ENCODE measurements at places on chromosomes 2 and 18.
A peak's percentile ranks its signal among the peaks of the same experiment; 100 is the strongest.

DNA sequence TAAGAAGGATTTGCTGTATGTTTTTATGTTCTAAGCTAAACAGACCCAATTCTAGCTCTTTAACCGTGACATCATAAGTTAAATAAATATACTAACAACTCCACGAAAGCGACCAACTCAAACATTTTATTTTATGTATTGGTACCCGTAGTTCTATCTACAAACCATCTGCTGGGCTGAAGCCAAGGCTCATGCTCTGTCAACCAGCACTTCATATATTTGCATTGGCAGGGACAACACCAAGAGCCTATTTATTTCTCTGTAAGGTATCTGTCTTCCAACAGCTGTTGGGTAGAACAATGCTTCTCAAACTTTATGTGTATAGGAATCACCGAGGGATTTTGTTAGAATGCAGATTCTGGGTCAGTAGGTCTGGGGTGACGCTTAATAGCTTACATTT, 64.5 kb downstream of the PID1 start:
- no peak for DNase-seq

DNA sequence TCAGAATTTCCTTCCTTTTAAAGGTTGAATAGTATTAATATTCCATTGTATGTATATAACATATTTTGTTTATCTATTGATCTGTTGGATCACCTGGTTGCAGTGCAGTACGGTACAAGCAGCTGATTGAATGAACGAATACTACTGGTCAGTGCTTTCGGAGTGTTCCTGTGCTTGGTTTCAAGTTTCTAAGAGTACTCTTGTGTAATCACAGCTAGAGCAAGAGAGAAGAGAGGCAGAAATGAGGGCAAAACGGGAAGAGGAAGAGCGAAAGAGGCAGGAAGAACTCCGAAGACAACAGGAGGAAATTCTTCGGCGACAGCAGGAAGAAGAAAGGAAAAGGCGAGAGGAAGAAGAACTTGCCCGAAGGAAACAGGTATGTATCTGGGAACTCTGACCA, 40.3 kb upstream of the KCNJ13 start:
- peak; percentile 1 for DNase-seq

DNA sequence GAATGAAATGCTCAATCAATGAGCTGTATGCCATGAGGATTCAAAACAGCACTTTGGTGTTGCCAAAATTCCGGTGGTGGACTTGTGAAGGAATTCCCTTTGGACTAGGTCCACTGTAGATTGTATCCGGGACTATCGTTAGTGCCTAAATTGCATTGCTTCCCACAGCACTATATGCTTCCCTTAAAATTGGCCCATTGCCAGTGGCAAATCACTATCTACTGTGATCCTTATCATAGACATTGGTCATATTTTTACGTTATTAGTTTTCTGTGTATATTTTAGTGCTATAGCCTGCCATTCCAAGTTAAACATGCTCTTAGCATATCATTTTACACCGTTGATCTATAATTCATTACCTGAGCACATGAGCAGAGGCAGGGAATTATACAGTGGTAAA, 1.7 kb downstream of the PJVK start:
- no peak for DNase-seq

GRCh38 chr2:22673529-22673928, 711.5 kb upstream of the KLHL29 start:
- no peak for DNase-seq

GRCh38 chr18:33596178-33596854, 18.3 kb downstream of the ASXL3 start:
- no peak for DNase-seq

DNA sequence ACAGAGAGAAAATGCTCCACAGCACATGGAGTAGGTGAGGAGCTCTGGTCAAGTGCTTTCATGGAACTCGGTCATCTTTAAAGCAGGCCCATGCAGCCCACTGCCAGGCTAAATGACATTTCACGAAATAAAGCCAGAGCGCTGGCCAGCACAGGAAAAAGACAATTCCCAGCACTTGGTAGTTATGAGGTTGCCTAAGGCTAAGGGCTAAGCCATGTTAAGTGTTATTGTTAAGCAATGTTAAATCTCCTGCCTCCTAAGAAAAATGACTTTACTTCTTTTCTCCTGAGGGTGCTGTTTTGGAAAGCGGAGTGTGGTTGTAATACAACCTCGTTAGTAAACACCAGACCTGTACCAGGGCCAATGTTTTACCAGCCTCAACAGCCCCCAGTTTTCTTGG, 125.9 kb upstream of the NRP2 start:
- no peak for DNase-seq

GRCh38 chr2:195094330-195094729, 562.7 kb upstream of the SLC39A10 start:
- no peak for DNase-seq

DNA sequence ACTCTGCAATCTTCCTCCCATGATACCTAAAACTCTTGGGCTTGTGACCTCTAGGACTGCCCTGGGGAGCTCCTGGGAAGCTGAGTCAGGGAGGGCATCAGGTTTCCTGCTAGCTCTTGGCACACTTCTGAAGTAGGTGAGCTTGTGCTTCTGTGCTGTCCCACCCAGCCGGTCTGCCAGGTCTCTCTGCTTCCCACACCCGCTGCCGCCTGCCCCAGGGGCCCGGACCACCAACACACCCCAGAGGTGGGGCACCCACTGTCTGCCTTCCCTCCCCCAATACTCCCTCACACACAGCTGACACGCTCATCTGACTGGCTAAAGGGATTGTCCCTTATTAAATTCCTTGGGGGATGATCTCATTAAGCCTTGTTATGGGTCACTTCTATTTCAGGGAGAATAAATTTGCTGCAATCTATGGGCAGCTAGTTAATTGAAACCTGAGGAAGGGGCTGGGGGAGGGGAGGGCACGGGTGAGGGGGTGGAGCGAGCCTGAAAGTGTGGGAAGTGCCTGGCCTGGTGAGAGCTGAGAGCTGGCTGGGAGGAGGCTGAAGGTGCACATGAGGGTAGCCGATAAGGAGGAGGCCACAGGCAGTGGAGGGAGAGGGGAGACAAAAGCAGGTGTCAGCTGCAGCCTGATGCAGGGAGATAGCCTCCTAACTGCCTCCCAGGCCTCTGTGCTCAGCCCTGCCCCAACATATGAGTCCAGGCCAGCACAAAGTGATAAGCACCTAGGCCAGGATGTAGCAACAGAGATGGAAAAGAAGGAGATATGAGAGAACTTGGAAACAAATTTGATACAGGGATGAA, 48.8 kb downstream of the HAUS1 start:
- no peak for DNase-seq

DNA sequence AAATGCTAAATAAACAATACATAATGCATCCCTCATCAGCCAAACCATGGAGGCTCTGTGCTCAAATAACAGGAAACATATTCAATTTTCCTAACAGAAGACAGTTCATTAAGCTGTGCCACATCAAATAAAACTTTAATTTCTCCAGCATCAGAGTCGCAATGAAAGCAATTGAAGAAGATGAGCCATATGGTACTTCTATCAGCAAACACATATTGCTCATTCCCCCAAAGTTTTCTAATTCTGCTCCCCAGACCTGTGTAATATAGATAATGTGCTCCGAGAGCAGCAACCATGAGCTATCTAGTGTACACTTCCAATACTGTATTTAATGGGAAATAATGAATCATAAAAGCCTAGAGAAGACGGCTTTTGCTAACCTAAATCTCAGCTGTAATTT, 263.2 kb downstream of the MEIS1 start:
- no peak for DNase-seq

- DNase-seq, result no peak
Measured at GRCh38 chr2:133760376-133760775, 192.1 kb upstream of the NCKAP5 start.

GRCh38 chr2:98634406-98635092, 26.2 kb downstream of the UNC50 start:
- DNase-seq, result no peak

DNA sequence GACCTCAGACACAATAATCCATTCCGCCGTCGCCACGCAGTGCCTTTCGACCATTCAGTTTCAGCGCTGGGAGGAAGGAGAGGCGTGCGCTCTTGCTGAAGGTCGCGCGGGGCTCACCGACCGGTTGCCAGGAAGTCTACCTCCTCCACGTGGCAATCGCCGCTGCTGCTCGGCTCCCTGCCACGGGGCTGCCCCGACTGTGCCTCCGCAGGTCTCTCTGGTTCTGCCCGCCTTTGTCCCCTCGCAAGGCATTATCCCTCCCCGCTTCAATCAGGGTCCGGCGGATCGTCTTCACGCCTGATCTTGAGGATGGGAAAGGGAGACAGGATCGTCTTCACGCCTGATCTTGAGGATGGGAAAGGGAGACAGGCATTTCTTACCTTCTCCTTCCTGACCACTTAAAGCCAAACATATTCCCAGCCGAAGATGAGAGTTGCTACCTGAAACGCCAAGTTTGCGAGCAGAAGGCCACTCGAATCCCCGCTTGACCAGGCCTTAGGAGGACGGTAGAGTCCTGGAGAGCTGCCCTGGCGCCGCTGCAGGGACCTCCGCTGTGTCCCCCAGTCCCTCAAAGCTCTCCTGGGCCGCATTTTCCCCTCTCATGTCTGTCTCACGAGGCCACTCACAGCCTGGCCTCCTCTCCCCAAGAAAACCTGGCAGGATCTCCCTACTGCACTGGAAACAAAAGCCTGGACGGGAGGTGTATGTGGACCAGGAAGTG, 4.3 kb upstream of the GPR45 start:
- DNase-seq, result no peak

DNA sequence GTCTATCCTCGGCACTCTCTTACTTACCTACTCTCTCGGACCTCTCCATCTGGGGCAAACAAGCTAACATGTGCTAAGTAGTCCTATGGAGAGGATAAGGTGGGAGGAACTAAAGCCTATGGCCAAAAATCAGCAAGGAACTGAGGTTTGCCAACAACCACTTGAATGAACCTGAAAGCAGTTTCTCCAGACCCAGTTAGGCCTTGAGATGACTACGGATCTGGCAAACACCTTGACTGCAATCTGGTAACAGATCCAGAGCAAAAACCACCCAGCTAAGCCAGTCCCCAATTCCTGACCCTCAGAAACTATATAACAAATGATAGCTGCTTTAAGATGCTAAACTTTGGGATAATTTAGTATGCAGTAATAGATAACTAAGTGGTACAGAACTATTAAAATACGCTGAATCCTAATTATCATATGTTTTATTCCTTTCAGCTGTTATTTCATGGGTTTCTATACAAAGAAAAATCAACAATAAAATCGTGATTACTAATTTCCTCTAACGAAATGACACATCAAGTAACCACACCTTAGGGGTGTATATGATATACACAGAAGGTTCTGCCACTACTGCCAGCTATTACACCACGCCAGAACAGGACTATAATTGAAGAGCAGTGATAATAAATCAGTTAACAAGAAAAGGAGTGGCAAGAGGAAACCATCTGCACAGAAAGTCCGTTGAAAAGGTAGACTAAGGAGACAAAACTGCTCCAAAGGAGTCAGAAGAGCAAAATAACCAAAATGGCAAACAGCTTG, 3.2 kb downstream of the FARSB start:
- DNase-seq, result no peak

DNA sequence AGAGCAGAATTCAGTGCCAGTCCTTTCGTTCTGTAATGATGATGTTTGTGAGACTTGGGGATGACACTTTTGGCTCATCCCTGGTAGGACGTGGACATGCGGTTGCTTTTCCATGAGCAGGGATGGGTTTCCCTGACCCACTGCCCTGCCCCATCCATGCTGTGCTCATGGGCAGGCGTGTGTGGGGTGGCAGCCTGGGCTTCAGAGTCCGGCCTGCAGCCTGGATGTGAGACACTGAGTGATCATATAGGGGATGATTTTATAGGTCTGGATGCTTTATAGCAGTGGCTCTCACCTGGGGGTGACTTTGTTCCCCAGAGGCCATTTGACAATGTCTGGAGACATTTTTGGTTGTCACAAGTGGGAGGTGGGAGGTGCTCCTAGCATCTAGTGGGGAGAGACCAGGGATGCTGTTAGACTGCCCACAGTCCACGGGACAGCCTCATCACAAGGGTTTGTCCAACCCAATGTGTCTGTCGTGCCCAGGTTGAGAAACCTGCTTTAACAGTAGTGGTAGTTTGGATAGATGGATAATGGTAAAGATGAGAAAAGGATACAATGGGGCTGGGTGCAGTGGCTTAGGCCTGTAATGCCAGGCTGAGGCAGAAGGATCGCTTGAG, 38.9 kb downstream of the LDLRAD4 start:
- DNase-seq, result no peak

DNA sequence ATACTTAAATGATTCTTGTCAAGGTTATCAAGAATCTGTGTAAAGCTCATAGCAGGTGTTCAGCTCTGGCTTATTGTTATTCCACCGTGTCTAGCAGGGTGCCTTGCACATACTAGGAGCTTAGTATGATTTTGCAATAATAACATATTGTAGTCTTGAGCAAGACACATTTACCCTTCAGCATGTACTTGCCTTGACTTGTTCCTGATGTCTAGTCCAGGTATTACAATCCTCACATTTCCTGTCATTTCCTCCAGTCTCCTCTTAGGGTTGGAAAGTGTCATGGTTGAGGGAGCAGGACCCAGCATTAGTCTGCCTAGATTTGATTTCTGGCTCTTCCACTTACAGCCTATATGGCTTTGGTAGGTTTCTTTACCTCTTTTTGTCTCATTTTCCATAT, 246.1 kb downstream of the RAD51AP2 start:
- no peak for DNase-seq

- DNase-seq, result no peak
Measured at GRCh38 chr18:51398104-51398503, 200.6 kb upstream of the MEX3C start.

DNA sequence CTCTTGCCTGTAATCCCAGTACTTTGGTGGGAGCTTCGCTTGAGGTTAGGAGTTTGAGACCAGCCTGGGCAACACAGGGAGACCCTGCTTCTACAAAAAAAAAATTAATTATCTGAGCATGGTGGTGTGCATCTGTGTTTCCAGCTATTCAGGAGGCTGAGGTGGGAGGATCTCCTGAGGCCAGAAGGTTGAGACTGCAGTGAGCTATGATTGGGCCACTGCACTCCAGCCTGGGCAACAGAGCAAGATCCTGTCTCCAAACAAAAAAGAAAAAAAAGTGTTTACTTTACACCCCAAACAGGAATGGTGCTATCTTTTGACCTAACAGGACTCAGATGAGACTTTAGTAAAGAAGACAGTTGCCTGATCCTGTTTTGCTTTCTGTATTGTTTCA, 35.6 kb downstream of the MAL start:
- no peak for DNase-seq

GRCh38 chr2:15560140-15560987, 770 bp downstream of the NBAS start:
- no peak for DNase-seq

- no peak for DNase-seq
Measured at GRCh38 chr2:140013545-140014203, 1233.5 kb upstream of the NXPH2 start.

GRCh38 chr2:47086571-47086970, 68.5 kb downstream of the STPG4 start:
- DNase-seq, result no peak

- no peak for DNase-seq
Measured at GRCh38 chr18:3027370-3027891, 14.5 kb upstream of the LPIN2 start.

DNA sequence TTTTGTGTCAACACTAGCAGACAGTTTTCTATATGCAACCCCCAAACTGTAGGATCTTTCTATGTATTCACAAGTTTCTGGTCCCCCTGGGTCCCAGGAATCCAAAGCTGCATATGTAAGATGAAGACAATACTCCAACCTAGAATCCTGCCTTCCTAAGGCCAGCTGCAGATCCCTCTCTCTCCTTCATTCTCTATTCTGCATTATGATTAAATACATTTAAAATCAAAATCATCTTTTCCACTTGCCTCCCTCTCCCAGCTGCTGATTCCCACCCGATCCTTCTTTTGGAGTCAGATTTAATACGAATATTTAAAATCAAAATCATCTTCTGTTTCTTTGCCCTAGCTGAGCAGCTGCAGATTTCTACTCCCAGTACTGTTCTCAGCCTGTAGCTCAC, 783.0 kb upstream of the ZEB2 start:
- DNase-seq, result no peak

Data from inflammatory macrophage (primary cell).